Stromal cell of bone marrow (primary cell): ENCODE measurements at places on chromosomes 1 and 21.
A peak's percentile ranks its signal among the peaks of the same experiment; 100 is the strongest.

DNA sequence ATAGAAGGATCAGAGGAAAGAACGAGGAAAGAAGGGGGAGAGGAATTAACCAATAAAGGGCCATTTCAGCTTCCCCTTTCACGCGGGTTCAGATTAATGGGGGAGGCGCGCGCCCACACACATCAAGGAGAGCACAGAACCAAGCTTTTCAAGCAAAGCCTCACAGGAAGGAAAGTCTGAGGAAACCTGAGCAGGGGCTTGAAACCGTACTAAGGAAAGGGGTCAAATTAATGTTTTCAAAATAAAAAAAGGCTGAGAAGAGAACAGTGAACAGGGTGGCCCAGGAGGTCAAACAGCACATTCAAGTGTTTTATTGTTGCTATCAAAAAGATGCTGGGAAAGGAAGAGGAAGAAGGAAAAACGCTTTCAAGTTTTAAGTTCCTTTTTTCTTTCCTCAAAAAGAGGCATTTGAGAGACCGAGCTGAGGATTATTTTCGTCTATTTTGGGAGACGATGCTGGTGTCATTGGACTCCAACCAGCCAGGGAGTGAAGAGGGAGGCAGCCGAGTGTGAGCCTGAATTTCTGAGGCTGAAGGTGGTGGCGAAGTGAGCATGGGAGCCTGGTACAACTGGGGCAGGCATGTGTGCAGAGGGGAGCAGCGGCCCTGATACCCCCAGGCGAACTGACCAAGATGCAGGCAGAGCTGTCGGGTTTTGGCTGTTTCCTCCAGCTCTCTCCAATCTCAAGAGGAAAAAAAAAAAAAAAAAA, 88.4 kb downstream of the PROX1 start:
- DNase-seq, result no peak

GRCh38 chr1:29853716-29854330, 617.5 kb downstream of the PTPRU start:
- DNase-seq, result no peak

GRCh38 chr1:89546082-89546889, 21.7 kb downstream of the LRRC8B start:
- no peak for DNase-seq

GRCh38 chr1:201795066-201795465, 33.9 kb upstream of the IPO9 start:
- DNase-seq, result no peak

GRCh38 chr1:62325081-62325480, 5.8 kb upstream of the KANK4 start:
- peak; percentile 23 for DNase-seq

- DNase-seq, result no peak
Observed at GRCh38 chr1:112435448-112435847, 39.4 kb downstream of the CTTNBP2NL start.

GRCh38 chr1:41683681-41684500, 199.4 kb upstream of the EDN2 start:
- no peak for DNase-seq

DNA sequence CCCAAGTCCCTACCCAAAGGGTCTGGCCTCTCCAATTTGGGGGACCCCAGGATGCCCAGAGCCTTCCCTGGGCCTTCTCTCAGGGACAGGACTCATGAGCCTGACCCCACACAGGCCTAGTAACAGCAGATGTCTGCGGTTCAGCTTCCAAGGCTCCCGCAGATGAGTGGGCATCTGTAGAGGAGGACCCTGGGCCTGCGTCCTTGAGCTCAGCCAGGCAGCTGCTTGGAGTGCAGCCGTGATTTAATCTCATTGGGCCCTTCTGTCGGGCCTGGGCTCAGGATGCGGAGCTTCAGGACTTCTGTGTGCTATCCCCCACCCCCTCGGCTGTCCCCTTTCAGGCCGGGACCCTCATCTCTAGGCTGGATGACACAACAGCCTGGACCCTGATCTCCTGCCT, 35.4 kb downstream of the IGSF21 start:
- DNase-seq, result no peak

DNA sequence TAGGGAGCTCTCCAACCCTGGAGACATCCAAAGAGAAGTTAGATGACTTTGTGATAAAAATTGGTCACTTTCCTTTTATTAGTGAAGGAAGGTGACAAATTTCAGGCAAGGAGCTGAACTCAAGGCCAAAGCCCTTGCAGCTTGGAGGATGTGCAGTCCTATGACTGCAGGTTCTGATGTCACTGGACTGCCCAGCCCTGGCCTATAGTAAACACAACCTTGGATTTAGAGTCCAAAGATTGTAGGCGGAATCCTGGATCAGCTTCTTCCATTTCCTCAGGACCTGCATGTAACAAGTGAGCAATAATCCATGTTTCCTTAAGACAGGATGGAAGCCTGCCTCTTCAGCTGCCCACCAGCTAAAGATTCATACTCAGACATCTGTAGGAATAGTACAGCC, 169.3 kb upstream of the ZC3H12A start:
- no peak for DNase-seq

GRCh38 chr1:64065571-64065970, 137.9 kb upstream of the UBE2U start:
- no peak for DNase-seq

- DNase-seq, result no peak
Observed at GRCh38 chr1:180926164-180926981, 13.7 kb downstream of the KIAA1614 start.

- DNase-seq, result no peak
Observed at GRCh38 chr1:147223740-147224615, 1.2 kb downstream of the FMO5 start.

DNA sequence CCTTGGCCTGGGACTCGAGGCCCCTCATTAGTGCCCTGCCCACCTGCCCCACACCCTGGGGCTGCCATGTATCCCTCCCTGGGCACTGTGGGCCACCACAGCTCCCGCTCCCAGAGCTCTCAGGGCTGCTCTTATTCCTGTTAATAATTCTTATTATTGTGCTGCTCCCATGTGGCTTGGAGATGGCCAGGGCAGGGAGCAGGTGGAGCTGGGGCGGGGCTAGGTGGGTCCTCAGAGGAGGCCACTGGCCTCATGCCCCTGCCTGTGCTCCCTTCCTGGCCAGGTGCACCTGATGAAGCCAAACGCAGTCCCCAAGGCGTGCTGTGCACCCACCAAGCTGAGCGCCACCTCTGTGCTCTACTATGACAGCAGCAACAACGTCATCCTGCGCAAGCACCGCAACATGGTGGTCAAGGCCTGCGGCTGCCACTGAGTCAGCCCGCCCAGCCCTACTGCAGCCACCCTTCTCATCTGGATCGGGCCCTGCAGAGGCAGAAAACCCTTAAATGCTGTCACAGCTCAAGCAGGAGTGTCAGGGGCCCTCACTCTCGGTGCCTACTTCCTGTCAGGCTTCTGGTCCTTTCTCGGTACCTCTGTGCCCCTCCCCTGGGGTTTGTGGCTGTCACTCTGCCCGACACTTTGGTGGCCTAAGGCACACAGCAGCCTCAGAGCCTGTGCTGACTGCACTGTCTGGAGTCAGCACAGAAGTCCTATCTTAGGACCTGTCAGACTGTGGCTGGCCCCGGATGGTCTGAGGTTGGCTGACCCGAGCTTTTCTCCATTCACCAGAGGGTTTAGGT, 34.1 kb downstream of the BMP8A start:
- no peak for DNase-seq

GRCh38 chr21:37636152-37636860, 269.7 kb downstream of the DYRK1A start:
- peak; percentile 68 for DNase-seq

GRCh38 chr1:208004851-208005250, 93.9 kb upstream of the CD34 start:
- DNase-seq, result peak; percentile 67

- DNase-seq, result no peak
Observed at GRCh38 chr21:19392390-19392789, 988.8 kb upstream of the TMPRSS15 start.

- no peak for DNase-seq
Observed at GRCh38 chr1:52506349-52506748, 46.5 kb downstream of the TUT4 start.

GRCh38 chr1:31723828-31724359, 20.1 kb upstream of the COL16A1 start:
- no peak for DNase-seq

DNA sequence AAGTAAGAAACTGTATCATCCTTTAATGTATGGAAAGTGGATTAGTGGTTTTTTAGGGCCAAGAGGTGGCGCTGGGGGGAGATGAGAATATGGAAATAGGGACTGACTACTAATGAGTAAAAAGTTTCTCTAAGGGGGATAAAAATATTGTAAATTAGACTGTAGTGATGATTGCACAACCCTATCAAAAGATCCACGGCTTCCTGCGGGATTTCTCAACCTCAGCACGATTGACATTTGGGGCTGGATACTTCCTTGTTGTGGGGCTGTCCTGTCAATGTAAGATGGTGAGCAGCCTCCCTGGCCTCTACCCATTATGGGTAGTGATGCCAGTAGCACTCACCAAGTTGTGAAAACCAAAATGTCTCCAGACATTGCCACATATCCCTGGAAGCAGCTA, 36.0 kb upstream of the PRDM2 start:
- DNase-seq, result no peak

DNA sequence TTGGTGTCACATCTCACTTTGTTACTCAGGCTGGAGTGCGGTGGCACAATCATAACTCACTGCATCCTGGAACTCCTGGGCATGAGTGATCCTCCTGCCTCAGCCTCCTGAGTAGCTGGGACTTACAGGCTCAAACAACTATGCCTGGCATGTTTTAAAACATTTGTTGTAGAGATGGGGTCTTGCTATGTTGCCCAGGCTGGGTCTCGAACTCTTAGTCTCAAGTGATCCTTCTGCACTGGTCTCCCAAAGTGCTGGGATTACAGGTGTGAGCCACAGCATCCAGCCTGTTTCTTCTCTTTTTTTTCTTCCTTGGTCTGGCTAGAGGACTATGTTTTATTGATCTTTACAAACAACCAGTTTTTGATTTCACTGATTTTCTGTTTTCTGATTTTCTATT, 64.6 kb downstream of the LHX4 start:
- no peak for DNase-seq

DNA sequence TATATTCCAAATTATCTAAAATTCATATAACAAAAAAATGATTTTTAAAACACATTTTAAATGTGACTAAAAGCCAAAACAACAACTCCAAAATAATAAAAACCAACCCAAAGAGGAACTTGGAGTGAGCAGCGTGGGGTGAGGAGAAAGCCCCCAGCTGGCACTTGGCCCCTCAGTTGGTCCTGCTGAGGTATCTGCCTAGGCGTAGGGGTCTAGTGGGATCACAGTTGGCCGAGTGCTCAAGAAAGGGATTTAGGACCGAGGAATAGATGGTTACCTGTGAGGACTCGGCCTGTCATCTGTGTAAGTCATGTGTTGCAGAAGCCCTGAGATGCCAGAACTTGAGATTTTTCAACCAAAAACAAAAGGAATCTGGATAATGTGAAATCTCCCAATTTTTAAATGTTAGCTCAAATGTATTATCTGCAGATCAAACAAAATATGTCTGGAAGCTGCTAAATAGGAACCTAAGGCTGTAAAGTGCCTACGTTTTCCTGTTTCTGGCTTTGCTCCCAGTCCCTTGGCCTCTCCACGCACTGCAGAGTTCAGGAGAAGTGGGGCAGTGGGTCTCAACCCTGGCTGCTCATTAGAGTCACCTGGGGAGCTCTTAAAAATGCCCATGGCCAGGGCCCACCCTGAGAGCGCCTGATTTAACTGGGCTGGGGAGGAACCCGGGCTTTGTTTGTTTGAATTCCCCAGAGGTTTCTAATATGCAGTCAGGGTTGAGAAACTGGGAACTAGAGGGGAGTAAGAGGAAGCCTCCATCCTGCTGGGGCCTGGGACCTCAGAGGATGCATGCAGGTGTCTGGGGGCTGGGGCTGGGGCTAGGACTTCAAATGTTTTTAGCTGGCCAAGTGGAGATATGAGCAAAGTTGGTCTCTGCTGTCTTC, 38.5 kb upstream of the LDLRAP1 start:
- no peak for DNase-seq

GRCh38 chr21:18155508-18156193, 89.0 kb upstream of the CHODL start:
- no peak for DNase-seq

DNA sequence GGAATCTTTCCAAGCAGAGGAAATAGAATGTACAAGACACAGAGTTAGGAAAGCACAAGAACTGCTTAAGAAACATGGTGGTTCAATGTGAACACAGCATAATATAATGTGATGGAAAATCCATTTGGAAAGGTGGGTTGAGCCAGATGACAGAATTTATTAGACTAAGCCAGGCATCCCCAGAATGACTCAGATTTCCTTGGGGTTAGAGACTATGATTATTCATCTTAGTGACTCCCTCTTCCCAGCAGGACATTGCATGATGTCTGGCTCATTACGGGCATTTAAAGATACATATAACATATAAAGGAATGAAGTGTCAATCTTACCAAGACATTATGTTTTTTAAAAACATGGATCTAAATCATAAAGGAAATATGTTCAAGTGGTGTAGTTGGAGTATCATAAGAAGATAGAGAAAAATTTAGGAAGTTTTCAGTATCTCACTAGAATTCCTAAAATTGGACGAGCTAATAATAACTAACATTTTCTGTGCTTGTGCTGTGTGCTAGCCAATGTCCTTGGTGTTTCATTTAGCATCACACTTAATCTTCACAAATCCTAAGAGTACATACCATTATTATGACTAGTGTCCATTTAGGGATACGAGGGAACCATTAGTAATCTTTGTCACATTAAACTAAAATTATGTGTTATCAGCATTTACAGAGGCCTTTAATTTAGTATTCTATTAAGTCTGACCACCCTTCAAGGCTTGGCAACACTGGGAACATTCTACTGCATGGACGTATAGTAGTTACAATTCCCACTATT, 41.0 kb upstream of the ST6GALNAC5 start:
- peak; percentile 48 for DNase-seq

DNA sequence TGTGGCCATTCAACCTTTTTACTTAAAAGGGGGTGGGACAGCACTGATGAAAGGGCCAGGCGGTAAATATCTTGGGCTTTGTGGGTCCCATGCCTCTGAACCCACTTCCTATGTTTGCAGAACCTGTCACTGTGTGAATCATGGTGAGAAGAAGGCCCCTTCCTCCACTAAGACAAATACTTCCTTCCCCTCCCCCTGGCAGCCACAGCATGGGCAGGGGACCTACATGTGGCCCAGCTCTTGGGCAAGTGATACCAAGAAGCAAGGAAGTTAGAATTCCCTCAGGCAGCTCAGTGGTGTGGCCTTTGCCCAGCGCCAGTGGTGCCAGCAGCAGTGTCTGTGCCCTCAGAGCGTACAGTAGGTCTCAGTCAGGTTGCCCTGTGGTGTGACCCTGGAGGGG, 168.6 kb downstream of the TRIM33 start:
- DNase-seq, result no peak

GRCh38 chr1:45971922-45972531, 160.4 kb downstream of the PIK3R3 start:
- DNase-seq, result no peak

- DNase-seq, result no peak
Observed at GRCh38 chr1:240888039-240888786, 276.3 kb upstream of the GREM2 start.

- DNase-seq, result no peak
Observed at GRCh38 chr1:87437663-87438295, 109.1 kb downstream of the LMO4 start.
